ENCODE measurements at places on chromosomes 1 and 21. TPM values are rescaled to one million over a fixed set of nuclear protein-coding genes. Genes with fewer than 3 reads are reported as not detected.

- DNase-seq = no peak
Measured at GRCh38 chr1:89125240-89125912, 538 bp downstream of the GBP2 start.

Gene ACAP3
- total RNA-seq = 1,099 TPM

- no peak for DNase-seq
Measured at GRCh38 chr21:41367945-41368734, 6.3 kb downstream of the MX2 start.

DNA sequence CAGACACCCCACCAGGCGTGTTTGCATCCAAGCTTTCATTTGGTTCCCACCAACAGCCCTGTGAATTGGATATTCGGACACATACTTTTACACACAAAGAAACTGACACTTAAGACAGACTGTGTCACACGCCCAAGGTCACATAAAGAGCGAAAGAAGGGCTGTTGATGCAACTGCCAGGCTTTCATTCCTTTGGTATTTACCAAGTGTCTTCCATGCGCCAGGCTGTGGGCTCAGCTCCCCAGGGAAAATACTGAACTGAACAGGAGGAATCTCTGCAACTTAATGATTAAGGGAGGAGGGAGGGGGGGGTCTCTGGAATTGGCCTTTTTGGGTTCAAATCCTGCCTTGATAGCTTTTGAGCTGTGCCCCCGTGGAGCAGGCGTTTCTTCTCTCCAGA is 122.8 kb downstream of the ACTL8 start:
- no peak for DNase-seq

DNA sequence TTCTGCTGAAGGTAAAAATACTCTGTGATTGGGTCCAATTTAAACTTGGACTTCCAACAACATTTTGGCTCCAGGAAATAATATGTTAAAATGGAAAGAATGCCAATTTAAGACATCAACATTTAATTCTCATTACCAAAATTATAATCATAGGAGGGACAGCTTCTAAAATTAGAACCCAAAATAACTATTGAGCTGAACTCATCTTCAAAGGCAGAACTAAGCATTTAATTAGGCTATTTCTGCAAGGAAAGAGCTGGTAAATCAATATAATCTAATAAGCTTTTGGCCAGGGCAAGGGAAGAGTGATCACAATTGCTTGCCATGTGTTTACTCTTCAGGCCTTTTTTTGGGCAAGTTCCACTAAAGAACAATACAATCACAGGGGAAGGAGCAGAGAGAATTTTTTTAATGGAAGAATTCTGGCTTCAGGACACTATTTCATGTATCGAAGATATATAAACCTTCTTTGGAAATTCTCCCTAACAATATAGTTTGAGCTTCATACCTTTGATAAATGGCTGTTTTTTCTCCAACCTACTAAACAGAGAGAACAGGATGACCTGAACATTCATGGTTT is 133.1 kb upstream of the PTBP2 start:
- no peak for DNase-seq

Gene CFHR5
- not detected for total RNA-seq

Gene IFI44
- not detected for total RNA-seq

Gene SV2A
- 34.9 TPM for total RNA-seq

Gene USH2A
- total RNA-seq = not detected

Gene ZNF124
- 137 TPM for total RNA-seq

Gene CELSR2
- total RNA-seq = 181 TPM

- no peak for DNase-seq
Measured at GRCh38 chr1:19864570-19865160, 17.5 kb upstream of the OTUD3 start.

DNA sequence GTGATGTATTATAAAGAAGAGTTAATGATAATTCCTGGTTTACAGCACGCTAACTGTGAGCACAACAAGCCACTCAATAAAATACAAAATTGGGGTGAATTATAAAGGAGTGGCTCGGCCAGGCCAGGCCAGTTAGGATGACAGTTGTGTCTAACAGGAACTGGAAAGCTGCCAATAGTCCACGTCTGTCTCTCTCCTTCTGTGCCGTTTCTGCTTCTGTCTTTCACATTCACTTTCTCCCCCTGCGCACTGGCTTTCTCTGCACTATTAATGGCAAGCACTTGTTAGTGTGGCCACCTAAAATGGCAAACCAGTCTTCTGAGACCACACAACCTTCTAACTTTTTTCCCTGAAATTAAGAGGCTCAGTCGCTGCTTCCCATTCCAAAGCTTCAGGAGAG is 394.3 kb downstream of the NTNG1 start:
- no peak for DNase-seq

DNA sequence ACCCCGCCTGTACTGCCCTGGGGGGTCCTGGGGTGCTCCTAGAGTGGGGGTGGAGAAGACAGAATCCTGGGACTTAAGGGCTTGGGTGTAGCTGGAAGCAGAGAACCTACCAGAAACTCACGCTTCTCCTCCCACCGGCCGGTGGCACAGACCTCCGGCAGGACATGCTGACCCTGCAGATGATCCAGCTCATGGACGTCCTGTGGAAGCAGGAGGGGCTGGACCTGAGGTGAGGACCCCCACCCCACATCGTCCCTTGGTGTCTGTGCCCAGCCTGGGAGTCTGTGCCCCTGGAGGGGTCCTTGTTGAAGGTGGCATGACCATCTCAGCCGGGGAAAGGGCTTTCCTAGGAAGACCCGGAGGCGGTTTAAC is 70.8 kb downstream of the PIK3CD start:
- DNase-seq = no peak

Gene LEMD1
- 2.0 TPM for total RNA-seq

GRCh38 chr1:203504400-203505250 is 10.7 kb downstream of the OPTC start:
- peak; percentile 85 for DNase-seq

- peak; percentile 74 for DNase-seq
Measured at GRCh38 chr1:105137543-105138457, 1388.1 kb downstream of the AMY1C start.

DNA sequence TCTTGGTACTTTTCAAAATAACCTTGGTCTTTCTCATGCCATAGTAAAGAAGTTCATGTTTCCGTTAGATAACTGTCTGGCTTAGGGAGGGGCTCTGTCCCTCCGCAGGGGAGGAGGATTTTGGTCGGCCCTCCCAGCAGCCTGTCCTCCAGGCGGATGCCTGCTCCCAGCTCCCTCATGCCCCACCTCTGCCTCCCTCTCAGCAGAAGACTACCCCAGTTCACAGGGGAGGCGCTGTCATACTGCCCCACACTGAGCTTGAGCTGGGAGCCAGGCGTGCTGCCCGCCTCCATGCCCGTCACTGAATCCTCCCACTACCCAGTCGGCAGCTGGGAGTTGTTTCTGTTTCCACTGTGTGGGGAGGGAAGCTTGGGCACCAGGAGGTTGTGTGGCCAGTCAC is 127.3 kb downstream of the CAMTA1 start:
- DNase-seq = no peak

DNA sequence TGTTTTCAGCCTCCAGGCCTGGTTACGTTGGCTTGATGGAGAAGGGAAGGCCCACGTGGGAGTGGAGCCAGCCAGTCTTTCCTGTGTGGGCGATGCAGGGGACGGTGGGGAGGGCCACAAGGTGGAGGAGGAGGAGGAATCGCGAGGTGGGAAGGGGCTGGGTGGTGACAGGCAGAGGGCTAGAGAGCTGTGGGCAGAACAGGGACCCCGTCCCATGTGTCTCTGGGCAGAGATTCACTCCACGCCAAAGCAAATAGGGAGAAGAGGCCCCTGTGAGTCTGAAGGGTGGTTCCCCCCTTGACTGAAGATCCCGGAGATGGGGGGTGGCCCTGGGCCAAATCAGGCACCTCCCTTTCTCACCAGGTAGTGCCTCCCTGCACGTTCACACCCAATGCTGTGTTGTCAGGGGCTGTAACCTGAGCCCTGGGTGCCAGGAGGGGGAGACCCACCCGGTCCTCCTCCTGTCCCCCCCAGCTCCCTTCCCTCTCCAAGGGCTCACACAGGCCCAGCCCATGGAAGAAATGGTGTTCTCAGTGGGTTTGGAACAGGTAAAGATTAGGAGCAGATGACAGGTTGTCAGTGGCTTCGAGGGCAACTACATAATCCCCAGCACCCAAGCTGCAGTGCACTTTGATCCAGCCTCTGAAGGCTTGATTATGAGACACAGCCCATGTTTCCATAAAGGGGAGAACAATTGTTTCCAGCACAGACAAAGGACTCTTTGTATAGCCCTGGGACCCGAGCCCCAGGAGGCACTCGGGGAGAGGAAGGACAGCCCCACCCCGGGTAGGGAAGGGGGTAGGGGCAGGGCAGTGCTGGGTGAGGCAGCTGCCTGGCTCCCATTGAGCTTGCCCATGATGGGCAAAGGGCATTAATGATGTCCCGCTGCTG is 37.7 kb upstream of the GPR37L1 start:
- DNase-seq = no peak

DNA sequence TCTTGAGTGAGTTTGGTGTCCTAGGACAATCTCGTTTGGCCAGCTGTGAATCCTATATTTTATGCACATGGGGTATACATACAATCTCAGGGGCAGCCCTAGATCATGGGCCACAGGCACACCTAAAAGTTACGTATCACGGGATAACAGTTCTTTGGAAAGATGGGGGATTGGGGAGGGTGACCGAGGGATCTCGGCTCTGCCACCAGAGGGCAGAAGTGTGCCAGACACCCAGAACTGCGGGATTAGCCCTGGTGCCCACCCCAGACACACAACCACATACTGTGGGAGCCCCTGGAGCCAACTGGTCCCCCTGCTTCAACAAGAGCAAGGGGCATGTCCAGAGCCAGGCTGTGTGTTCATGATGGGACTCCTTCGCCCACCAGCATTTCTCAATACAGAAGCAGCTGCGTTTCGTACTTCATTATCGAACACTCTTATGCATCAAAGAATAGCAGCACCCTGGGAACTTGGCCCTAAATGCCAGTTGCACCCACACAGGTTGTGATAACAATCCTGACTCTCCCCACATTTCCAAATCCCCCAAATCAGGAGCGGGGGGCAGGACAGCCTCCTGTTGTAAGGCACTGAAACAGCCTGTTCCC is 37.4 kb downstream of the TMCO4 start:
- peak; percentile 70 for DNase-seq

GRCh38 chr1:178686407-178686806 is 38.6 kb upstream of the RALGPS2 start:
- DNase-seq = no peak

Gene CNIH4
- total RNA-seq = 85.5 TPM

- DNase-seq = no peak
Measured at GRCh38 chr1:164466429-164466828, 92.6 kb upstream of the PBX1 start.

DNA sequence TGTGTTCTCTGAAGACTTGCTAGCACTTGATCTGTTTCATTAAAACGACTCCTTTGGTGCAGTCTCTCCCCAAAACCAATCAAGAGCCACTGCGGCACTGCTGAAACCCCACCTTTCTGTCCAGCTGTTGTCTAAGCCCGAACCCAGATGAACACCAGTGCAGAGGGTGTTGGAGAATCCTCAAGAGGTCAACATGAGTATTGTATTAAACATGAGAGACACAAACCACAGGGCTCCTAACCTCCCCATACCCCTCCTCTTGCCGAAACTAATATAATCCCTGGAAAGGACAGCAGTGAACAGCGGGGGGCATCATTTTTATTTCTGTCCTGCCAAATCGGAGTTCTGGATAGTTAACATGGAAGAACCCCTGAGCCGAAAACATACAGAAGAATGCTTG is 333.9 kb downstream of the CAMTA1 start:
- no peak for DNase-seq

- no peak for DNase-seq
Measured at GRCh38 chr1:67589519-67590233, 95.3 kb upstream of the GADD45A start.

DNA sequence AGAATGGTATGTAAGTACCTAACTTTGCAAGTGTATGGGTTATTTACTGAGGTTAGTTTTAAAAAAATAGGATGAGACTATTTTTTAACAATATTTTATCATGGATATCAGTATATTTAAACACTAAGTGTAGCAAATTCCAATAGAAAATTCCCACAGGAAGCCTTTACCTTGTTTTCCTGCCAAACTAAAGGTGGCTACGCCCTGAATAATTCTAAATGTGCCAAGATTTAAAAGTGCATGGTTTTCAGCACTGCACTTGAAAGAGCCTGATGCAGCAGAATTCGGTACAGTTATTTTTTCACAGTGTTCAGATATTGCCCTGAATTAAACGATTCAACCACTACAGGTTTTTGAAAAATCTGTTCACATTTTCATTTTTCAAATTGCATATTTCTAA is 1622.8 kb upstream of the B3GALT2 start:
- DNase-seq = no peak

Gene ACKR1
- total RNA-seq = 13.5 TPM

GRCh38 chr1:20584890-20585289 is 4.0 kb upstream of the CDA start:
- DNase-seq = no peak

Data from glutamatergic neuron (in vitro differentiated cells).